Stimulated activated naive B cell treated with anti-CD40 and anti-IgM and Interleukin-4, amounts not matched to agents 10 μg/mL and 1 μg/mL and 100 μg/mL, for 72 hours (primary cell): ENCODE measurements at places on chromosomes 16 and 17.
A peak's percentile ranks its signal among the peaks of the same experiment; 100 is the strongest.

- DNase-seq, result no peak
Measured at GRCh38 chr16:74500907-74501306, 79.6 kb upstream of the CLEC18B start.

DNA sequence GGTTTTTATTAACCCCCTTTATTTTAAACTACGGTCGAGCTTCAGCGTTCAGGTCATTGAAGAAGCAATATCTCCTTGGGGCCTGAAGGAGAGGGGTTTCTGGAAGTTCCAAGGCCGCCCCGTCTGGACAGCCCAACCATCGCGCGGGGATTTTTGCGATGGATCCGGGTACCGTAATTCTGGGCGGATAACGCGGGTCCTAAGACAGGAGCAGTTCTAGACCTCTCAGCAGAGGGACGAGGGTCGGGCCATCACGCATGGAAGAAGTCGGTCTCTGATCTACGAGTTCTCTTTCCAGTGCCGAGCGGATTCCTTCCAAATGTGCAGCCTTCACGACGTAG is 3.6 kb downstream of the BORCS6 start:
- DNase-seq, result no peak

GRCh38 chr16:68236137-68236825 is 354 bp upstream of the ESRP2 start:
- peak; percentile 38 for DNase-seq

- DNase-seq, result no peak
Measured at GRCh38 chr17:36850790-36851189, 86.5 kb upstream of the LHX1 start.

DNA sequence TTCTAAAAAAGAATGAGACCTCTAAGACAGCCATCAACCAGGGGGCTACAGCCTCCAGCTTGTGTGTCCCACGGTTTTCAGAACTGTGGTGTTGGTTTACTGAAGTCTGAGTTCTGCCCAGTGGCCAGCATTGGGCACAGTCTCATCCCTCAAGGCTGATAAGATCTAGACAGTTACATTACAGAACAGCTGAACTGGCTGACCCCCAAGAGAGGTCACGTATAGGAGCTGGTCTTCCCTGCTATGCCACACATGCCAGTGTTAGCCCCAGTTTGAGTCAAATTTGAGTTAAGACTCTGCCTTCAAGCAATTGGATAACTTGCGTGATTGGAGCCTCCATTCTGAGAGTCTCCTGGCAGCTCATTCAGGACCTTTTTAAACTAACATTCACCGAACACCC is 14.8 kb upstream of the NUP93 start:
- no peak for DNase-seq

DNA sequence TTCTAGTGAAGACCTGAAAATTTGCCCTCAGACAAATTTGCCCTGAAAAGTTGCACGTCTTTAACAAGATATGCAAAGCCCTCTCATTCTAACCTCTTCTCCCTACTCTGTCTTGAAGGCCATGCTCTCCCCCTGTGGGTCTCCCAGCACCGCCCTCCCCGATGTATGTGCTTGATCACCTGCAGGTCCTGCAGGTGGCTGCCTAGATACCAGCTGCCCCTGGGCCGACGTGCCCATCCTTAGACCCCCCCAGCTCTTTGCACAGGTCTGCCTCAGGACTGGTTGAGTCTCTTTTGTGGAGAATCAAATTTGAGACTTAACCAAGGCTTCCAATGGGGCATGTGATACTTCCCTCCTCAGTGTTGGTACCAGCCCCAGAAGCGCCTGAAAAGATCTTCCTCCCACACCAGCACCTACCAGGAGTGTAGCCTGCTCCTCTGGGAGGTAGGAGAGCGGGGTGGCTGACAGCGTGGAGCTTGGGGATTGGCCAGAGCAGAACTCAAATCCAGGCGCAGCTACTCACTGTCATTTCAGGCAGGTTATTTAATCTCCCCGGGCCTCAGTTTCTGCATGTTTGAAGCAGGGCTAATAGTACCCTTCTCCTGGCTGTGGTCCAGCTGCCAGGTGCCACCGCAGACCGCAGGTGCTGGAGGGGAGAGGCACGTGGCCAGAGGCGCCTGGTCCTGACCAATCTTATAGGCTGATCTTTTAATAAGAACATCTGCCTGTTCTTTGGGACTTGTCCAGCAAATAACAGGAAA is 4.5 kb upstream of the MRPL38 start:
- DNase-seq, result no peak
